ENCODE measurements at places on chromosomes 1 and 21.

- no peak for DNase-seq
Measured at GRCh38 chr1:234694661-234695060, 84.7 kb upstream of the IRF2BP2 start.

- DNase-seq, result no peak
Measured at GRCh38 chr1:16258591-16259135, 21.7 kb upstream of the CPLANE2 start.

DNA sequence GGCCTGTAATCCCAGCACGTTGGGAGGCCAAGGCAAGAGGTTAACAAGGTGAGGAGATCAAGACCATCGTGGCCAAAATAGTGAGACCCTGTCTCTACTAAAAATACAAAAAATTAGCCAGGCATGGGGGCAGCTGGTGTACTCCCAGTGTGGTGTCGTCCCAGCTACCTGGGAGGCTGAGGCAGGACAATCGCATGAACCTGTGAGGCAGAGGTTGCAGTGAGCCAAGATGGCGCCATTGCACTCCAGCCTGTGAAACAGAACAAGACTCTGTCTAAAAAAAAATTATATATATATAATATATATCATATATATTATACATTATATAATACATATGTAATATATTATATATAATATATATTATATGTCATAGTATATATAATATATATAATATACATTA, 249.2 kb upstream of the TPTE start:
- peak; percentile 46 for DNase-seq

DNA sequence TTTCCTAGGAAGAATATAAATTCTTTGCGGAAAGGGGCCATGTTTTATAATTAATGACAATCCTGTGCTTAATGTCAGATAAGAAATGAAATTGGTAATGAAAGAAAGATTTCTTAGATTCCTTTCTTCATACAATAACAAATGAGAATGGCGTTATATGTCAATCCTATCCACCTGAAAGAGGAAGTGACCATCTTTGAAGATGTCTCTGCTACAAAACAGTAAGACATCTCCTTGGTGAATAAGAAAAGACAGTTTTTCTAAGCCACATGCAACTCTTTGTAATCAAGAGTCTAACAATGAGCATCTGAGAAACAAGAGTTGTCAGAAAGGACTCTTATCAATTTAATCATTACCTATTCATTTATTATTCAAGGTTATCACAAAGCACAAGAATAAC, 286.0 kb downstream of the VAV3 start:
- DNase-seq, result no peak

GRCh38 chr21:35357041-35357780, 308.1 kb upstream of the RUNX1 start:
- DNase-seq, result no peak

- DNase-seq, result no peak
Measured at GRCh38 chr1:177922209-177922608, 47.6 kb downstream of the SEC16B start.

Data from renal cortical epithelial cell (primary cell).